ENCODE measurements at places on chromosomes 6 and 20.

DNA sequence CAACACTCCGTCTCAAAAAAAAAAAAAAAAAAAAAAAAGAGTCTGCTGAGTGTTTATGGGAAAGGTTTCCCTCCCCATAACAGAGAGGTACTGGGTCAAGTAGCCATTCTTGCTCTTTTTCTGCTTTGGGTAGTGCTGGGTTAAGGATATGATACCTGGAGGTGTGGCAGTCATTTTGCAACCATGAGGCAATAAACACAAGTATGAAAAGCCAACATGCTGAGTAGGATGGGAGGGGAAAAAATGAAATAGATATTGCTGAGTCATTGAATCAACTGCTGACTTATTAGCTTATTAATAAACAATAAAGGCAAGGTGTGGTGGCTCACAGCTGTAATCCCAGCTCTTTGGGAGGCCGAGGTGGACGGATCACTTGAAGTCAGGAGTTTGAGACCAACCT, 2.3 kb upstream of the TOMM34 start:
- no peak for DNase-seq

DNA sequence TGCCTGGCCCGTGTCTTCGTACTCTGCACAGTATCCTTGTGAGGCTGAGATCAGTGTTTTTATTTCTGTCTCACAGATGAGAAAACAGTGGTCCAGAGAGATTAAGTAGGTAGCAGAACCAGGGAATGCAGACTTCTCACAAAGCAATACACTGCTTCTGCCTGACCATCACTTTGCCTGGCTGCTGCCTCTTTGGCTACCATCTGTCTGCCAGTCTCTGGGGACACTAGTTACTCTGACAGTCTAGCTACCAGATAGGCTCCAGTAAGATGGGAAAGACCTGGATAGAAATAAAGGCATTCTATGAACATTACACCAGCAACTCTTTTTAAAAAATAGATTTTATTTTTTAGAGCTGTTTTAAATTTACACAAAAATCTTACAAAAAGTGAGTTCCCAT, 96.9 kb downstream of the PHACTR3 start:
- DNase-seq = no peak

GRCh38 chr6:7731294-7731693, 5.4 kb downstream of the BMP6 start:
- no peak for DNase-seq

DNA sequence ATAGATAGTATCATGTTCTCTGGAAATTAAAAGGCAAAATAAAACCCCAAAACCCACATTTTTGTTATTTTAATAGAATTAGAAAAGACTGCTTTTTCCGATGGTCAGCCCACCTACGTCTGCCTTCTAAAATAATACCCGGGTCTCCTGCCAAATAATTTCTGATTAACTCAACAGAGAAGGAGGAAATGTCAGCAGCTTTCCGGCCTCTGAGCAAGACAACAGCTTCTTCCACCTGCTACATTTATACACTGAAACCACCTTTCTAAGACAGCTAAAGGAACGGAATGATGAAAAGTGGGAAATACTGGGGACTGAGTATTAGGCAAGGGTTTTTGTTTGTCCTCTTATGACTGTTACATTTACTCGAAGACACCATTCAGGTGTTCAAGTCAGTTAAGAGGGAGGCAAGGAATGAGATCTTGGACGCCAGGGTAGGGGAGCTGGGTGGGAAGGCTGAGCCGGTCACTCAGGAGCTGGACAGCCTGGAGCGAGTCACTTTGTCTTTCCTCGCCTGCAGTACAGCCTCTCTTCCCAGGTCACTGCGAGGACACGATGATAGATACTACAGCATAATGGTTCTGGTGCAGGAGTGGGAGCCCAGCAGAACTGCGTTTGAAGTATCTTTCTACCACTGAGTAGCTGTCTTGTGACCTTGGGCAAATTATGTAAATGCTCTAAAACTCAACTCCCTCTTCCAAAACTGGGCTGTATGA, 96.3 kb upstream of the QKI start:
- DNase-seq = no peak

DNA sequence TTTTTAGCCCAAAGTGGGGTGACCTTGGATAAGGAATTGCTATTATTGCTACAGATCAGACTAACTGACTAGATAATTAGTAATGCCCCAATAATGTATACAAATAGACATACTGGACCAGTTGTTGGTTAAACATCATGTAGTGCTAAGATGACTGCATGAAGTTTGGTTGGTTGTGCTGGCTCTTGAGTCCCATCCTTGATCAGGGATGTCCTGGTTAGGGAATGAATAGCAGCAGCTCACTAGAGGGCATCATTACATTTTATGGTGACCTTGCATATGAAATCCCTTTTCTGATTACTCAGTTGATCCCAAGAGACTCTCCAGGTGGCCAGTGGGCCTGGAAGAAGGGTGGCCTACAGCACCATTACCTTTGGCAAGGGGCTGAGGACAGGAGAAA, 10.9 kb downstream of the TPBG start:
- DNase-seq = no peak

GRCh38 chr6:44226368-44227147, 3.2 kb downstream of the SLC29A1 start:
- no peak for DNase-seq

GRCh38 chr20:14582855-14583254, 245.4 kb upstream of the FLRT3 start:
- DNase-seq = no peak

GRCh38 chr6:113495521-113495920, 361.6 kb upstream of the MARCKS start:
- DNase-seq = no peak

DNA sequence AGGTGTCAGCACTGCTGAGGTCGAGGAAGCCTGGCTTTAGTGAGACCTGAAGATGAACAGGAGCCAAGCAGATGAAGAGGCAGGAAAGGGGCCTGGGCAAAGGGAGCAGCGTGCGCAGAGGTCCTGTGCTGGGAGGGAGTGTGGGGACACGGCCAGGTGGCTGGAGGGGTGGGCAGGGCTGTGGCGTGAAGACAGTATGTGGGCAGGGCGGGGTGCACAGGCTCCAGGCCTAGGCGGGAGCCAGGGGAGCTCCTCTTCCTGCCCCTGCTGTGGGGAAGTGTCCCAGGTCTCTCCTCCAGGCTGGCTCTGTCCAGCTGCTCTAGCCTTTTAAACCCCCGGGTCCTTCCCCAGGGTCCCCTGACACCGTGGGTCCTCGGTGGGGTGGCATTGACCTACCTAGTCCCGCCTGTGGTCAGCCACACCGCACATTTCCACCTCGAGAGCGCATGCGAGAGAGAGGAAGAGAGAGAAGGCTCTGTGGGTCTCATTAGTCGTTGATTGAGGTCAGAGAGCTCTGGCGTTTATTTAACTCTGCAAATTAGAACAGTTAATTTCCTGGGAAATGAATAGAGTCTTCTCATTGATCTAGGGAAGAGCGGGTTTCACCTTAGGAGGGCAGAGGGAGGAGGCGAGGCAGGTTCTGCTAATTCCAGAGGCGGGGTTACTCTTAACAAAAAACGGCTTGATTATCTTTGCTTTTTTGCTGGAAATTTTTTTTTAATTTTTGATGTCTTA, 68.8 kb downstream of the CDH4 start:
- DNase-seq = no peak

DNA sequence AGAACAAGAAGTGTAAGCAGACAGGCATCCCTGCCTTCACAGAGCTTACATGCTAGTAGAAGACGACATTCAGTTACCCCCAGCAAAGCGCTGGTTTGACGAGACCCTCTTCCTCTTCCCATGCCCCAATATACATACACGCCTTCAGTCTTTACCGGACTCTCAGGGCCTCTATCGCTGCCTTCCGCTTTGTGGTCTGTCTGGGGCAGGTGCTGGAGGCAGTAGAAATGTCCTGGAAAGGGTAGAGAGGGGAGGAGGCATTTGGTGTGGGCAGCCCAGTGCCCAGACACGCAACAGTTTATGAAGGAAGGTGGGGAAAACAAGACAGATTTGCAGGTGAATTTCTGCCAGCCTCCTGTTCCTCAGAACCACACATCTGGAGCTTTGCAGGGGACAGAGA, 6.0 kb downstream of the SMPD2 start:
- no peak for DNase-seq

DNA sequence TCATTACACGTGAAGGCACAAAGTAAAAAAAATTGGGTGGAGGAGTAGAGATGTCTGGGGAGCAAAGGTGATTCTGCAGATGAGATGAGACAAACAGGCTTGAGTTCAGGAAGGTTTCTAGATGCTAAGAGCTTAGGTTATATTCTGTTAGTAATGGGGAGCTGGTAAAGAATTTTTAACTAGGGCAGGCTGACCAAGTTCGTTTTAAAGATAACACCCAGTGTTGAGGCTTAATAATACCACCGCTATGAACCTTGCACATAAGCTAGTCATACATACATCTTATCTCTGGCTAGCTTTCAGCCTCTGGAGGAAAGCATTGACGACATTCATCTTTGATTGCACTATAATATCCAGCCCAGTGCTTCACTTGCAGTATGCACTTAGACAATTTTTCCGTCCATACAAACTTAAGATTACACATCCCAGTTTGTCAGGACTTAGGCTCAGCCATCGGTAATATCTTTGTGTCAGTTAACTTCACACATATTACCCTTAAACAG, 12.1 kb downstream of the NHSL1 start:
- no peak for DNase-seq

DNA sequence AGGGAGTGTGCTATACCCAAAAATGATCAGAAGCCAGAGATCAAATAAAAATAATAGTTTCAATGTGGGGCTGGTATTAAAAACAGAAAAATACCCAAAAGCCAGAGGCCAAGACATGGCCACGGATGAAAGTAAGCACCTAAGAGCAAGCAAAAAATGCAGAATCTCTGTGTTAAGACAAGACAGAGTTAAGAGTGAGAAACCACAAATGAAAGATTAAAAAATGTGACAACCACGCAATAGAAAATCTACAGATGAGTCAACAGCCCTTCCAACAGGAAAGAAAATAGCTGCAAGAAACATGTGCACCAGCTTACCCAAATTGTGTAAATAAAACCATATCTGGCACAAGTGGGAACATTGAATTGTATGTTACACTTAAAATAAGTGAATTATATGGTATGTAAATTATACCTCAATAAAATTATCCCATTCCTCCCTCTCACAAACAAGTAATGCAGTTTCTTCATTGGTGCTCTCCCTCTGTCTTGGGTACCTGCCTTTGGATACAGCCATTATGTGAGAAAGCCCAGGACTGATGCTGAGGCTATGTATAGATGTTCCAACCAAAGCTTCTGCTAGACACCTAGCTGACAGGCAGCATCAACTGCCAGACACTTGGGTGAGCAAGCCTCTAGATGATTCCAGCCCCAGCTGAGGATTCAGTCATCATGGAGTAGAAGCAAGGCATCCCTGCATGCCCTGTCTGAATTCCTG, 55.3 kb upstream of the UFL1 start:
- DNase-seq = no peak

DNA sequence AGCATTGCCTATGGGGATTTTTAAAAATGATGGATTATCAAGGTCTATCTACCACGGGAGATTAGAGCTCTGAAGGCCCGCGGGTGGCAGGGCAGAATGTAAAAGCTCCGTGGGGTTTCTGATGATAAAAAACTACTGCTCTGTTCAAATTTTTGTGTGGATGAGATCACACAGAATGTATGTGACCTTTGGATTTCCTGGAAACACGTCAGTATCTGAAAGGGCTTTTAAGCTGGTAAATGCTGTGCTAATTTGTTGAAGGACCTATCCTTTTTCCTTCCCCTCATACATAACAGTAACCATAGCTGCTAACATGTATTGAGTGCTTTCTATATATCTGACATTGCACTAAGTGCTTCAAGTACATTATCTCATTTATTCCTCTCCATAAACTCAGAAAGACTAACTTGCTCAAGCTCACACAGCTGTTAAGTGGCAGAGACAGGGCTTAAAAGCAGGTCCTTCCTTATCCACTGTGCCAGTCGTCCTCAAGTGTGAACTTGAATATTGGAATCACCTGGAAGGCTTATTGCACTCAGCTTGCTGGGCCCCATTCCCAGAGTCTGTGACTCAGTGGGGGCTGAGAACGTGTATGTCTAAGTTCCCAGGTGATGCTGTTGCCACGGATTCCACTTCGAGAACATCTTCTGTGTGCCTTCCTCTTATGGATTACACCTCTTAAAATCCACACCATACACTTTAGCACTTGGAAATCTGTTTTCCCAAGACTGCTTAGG, 1.9 kb upstream of the TMEM242 start:
- no peak for DNase-seq

DNA sequence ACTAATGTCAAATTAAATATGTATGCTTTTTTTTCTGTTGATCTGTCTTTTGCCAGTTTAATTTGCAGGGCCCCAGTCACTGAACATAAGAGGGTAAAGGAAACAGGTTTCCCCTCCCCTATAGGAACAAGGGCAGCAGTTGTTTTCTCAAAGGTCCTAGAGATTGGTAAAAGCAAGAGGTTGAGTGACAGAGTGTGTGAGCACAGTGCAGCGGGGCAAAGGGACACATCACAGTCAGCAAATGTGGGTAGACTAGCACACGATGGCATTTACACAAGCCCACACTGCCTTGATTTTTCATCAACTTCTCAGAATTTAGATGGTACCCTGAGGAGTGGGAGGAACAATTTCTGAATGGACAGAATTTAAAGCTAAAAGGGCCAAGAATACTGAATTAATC, 138.7 kb upstream of the MYLIP start:
- DNase-seq = no peak

GRCh38 chr6:25582101-25582500, 69.9 kb upstream of the SCGN start:
- DNase-seq = no peak

DNA sequence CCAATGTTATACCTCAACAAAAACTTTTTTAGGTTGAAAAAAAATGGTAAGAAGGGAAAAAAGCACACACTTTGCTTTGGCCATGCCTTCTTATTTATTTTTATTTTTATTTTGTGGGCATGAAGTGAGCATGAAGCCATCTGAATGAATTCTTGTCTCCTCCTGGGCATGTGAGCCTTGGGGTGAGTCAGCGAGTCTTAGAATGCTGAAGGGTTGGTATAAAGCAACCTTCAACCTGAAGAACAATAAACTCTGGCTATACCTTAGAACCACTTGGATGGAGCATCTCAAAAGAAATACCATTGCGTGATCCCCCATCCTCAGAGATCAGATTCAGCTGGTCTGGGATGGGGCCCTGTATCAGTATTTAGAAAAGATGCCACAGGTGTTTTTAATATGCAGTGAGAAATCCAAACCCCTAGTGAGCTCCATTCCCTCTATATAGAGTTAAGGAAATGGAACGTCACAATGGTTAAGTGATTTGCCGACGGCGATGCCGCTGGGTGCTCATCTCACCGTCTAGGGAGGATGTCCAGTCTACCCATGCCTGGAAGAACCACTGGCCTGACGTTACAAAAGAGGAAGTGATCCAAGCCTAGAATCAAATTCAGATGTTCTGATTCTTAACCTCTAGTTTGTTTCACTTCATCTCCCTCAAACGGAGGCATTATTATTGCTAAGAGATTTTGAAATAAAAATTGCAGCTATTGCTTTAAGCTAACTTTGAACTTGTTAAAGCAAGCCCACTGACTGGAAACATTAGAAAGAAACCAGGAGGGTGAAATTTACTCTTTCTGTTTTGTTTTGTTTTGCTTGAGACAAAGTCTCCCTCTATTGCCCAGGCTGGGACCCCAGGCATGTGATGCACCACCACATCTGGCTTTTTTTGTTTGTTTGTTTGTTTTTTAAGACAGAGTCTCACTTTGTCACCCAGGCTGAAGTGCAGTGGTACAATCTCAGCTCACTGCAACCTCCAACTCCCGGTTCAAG, 67.1 kb downstream of the EDN1 start:
- no peak for DNase-seq

- no peak for DNase-seq
These were observed 207.2 kb upstream of the STXBP5 start for GRCh38 chr6:146997062-146997461.
